Left renal cortex interstitium (tissue), 4 donors: ENCODE measurements at places on chromosomes 3 and 15.

DNA sequence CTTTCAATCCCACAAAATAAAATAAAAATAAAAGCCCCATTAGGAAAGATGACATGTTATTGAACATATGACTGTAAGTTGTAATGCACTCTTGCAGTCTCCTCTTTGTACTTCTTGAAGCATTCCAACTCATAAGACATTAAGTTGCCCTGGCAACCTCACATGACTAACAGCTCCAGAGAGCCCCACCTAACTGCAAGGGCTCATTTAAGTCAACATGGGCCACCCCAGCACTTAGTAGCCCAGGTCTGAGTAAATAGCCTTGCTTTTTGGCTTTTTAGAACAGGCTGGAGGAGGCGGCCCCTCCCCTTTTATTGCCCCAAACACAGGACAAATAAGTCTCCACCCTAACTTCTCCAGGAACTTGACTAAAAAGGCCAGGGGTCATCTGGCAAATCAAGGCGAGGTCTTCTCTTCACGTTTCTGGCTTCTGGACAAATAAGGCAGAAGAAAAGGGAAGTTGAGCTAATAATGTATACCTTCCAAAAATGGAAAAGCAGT, 135.1 kb downstream of the TMCO5A start:
- no peak for DNase-seq

GRCh38 chr3:97952280-97952679, 20.0 kb downstream of the RIOX2 start:
- no peak for DNase-seq

GRCh38 chr3:124385996-124386395, 344.3 kb upstream of the UMPS start:
- DNase-seq, result no peak

DNA sequence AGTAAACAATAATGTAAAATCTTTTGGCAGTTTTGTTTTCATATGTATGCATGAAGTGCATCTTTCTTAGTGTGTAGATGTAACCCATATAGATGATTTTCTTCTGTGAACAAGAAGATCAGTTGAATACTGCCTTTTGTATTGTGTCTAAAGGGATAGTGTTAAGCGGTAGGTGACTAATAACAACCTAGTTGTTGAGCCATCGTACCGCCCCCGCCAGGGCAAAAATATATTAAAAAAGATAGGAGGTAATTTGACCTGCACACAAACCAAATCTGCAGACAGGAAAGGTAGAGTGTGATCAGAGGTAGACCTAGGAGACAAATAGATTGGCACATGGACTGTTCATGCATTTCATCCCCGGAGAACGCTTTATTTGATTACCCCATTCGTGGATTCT, 3.3 kb upstream of the GMNC start:
- no peak for DNase-seq

DNA sequence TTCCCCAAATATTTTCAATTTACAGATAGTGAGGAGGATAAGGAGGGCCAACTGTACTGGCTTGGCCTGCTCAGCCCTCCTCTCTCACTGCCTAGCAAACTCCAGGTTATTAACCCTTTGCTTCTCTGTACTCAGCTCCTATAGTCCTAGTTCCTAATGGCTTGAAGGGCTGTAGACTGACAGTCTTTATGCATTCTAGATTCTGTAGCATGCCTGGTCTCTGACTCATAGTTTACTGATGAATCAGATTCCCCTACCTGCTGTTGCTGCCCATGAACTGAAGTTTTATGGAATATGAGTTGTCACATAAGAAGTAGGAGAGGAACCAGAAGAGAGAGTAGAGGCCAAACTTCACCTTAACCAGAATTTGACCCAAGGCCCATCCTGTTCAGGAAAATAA, 27.1 kb upstream of the MAP3K13 start:
- no peak for DNase-seq
